ENCODE measurements at places on chromosomes 2 and 18.

DNA sequence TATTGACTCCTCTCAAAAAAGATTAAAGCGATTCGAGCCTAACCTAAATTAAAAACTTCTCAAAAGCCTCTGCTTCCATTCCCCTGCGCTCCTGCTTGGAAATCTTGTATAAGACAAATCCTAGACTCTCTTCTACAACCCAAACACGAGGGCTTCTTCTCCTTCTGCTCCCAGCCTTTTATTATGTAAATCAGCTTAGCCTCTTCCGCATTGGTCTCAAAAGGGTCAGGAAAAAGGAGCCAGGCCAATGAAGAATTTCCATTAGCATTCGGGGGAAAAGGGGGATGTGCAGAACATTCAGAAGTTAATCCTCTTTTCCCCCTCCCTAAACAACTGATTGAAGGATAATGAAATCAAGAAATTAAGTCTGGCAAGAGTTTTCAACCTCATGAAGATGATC, 107.9 kb downstream of the FAM124B start:
- no peak for DNase-seq

GRCh38 chr2:186728631-186729030, 34.8 kb downstream of the FAM171B start:
- no peak for DNase-seq

DNA sequence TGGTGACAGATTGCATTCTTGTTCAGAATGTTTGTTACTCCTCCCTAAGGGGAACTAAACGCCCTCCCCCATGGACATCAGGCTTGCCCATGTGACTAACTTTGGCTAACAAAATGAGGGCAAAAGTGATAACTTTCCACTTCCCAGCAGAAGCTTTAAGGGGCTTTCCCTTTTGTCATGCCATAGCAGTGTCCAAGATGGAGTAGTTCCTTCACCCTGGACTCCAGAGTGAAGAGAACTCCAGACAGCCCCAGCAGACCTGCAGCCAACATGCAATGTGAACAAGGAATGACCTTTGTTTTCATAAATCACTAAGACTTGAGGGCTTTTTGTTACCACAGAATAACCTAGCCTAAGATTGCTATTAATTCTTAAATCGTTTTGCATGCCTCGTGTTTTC, 163.5 kb downstream of the ZEB2 start:
- DNase-seq = no peak

DNA sequence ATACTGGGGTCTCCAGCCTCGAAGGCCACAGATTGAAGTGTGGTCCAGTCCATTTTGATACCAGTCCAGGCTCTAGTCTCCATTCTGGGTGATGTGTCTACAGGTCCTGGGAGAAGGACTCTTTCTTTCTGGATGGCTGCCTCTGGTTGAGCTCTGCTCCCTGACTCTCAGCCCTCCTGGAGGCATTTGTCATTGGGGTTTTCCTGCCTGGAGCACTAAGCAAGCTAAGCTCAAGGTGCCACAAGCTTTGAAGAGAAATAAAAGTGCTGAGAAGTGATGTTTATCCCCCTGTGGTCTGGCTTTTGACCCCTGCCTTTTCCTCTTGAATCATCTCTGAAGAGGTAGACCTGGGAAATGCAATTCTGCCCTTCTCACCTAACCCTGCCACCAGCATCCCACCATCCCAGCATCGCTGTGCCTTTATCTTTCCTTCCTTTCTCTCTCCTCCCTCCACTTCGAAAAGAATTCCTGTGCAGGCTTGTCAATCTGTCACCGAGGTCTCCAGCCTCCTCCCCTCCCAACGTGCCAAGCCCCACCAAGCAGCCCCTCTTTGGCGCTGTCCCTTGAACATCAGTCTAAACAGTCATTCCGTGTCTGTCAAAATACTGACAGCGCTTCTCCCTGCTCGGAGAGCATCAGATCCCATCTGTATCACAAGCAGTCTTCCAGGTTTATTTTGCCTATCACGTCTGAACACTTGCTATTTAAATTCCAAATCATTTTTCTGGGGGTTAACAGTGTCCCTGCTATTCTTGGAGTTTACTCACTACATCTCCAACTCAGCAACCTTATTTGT, 334.6 kb upstream of the SLC14A2 start:
- no peak for DNase-seq

DNA sequence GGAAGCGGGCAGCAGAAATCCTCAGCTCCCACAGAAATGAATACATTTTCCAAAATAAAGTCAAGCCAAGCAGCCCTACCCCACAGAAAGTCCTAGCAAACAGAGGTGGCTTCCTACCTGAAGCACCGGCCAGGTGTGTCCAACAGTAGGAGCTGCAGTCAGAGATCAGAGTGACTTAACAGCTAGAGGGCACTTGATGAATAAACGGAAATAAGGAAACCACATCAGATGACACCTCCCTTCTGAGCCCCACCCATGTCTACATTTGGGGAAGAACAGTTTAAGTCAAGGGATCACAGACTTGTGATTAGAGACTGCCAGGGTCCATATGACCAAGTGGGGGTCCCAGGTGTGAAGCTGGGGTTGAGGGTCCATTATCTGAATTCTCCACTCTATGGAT, at the start of gene CXCR1:
Gene CXCR1 (minus strand): TSS at position 172 of the 400 bp plus-strand sequence. CDS start 1,751 bp downstream, outside the sequence.
- DNase-seq = no peak

- no peak for DNase-seq
These were observed 60.1 kb downstream of the SPIRE1 start for GRCh38 chr18:12597760-12598159.

GRCh38 chr2:59314031-59314766, 1073.1 kb upstream of the FANCL start:
- DNase-seq = no peak

DNA sequence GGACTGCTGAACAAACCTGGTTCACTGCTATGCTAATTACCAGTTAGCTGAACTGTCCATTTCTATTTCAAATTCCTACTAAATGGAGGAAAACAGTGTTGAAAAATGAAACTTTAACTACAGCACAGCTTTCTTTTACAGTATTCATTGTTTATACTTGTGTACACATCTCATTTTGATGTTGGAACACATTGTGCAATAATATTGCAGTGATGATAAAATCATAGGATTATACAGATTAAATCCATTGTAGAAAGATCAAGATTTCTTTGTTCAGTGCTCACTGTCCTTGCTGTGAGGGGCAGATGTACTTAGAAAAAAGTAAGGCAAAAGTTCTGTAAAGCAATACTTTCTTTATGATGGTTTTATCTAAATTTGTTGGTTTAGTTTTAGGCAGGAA, 1055.1 kb downstream of the LRP1B start:
- no peak for DNase-seq

GRCh38 chr2:86249176-86249575, 49.9 kb downstream of the MRPL35 start:
- no peak for DNase-seq

DNA sequence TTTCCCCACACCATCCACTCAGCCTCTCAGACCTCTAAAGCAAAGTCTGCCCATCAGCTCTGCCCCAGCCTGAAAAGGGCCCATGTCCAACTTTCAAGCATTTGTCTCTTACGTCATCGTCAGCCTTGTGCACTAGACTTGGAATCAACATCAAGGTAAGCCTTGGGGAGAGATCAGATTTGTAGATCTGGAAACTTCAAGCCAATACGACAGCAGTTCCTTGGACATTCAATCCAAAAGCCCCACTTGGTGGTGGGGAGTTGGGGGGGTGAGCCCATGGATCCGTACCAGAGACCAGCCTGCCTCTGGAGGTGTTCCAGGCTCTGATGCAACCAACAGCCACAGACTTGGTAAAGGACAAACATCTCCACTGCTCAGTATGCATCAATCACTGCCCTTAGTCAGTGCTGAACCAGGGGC, 206.8 kb upstream of the MEIS1 start:
- no peak for DNase-seq

DNA sequence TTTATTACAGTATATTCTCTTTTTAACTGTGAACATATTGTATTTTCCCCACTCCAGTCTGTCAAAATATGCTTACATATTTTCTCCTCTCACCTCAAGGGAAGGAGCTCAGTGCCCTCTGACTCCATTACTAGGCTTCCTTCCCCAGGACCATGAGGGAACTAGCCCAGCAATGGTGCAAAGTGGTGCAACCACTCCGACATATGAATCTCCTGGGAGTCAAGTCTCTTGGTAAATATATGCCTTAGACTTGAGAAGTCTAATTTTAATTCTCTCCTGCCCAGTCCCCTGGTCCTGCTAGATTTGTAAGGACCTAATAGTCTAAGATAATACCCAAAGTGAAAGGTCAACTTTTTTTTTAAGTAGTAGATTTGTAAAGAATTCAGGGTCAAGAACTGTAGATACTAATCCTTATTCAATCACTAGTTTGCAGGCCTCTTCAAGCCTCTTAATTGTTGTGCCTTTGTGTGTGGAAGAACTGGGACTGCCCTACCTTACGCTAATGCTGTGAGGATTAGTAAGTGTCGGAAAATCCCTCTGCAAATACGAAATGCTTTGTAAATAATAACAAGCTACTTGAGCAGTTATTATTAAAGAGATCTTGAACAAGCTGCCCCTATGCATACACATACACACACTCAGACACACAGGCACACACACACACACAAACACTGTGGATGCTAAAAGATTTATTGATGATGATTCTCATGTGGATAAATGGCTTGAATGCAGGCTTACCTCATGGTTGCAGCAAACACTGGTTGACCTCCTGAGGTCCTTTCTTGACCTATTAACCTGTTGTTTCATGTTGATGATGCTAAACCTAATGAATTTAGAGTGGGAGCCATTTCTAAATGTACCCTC, 251.2 kb upstream of the PARD3B start:
- no peak for DNase-seq

GRCh38 chr2:38074764-38075506, 1.0 kb downstream of the CYP1B1 start:
- DNase-seq = no peak

DNA sequence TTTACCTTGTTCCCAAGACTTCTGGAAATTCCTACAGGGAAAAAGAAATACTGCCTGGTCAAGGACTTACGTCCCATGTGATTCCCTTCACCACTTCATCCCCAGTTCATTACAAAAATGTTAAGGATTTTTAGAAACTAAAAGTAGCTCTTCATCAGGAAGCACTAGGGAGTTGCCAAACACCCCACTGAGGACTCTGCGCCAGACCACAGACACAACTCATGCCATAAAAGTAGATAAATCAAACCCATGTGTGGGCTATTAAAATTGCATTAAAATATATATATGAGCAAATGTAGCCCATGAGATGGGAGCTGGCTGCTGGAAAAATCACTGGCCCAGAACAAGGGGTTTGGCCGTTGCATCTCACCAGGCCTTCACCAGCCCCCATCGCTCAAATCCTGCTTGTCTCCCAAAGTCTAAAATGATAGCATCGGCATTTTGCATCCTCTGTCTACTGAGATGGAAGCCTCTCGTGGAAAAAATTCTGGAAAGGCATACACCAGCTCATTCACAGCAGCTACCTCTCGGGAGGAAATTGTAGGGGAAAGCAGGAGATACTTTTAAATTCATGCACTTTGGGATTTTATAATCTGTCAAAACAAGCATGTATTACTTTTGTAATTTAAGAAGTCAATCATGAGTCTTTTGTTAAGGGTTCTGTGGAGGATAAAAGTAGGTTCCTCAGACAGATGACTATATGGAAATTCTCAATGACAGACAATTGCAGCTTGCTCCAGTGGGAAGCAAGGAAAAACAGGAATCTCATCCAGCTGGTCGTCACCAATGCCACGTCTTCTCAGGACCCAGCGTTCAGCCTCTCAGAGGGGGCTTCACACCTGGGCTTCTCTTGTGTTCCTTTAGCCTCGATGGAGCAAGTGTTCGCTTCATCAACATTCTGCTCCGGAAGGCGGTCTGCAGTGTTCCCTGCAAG, 113.9 kb downstream of the MREG start:
- DNase-seq = no peak

DNA sequence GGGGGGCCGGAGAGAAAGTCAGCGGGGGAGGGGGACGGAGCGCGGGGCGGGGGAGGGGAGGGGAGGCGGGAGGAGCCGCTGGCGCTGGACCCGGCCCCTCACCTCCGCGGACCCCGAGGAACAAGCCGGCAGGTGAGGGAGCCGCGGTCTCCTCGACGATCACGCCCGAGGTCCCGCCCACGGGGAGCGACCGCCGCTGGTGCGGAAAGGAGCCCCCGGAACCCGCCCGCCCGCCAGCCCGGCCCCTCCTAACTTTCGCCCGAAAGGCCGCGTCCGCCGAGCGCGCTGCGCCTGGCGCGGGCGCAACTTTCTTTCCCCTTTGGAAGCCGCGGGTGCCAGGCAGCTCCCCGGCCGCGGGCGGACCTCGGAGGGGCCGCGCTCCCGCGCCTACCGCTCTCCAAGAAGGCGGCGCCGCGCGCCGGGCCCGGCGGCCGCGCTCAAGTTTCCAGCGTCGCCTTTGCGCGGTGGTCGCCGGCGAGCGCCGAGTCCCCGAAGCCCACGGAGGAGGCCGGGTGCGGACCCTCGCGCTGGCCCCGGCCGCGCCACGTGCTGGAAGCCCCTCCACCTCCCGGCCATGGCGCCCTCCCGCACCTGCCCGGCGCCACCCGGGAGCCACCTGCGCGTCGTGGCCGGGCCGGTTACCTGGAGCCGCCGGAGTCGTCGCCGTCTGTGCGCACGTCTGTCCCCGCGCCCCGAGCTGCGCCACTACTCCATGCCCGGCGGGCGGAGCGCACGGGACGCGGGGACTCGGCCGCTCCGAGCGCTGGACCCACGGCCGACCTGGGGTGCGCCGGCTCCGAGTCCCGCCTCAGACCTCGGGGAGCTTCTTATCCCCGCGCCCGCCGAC, at the start of gene ALKAL2:
Gene ALKAL2 (minus strand): TSS at position 181 of the 847 bp plus-strand sequence. CDS start 256 bp downstream, outside the sequence.
- no peak for DNase-seq

GRCh38 chr18:79524181-79525078, 128.7 kb downstream of the NFATC1 start:
- no peak for DNase-seq

- DNase-seq = no peak
These were observed 6.9 kb downstream of the CENPA start for GRCh38 chr2:26792720-26793119.

- DNase-seq = no peak
These were observed 118.8 kb upstream of the RBMS1 start for GRCh38 chr2:160612266-160612856.

DNA sequence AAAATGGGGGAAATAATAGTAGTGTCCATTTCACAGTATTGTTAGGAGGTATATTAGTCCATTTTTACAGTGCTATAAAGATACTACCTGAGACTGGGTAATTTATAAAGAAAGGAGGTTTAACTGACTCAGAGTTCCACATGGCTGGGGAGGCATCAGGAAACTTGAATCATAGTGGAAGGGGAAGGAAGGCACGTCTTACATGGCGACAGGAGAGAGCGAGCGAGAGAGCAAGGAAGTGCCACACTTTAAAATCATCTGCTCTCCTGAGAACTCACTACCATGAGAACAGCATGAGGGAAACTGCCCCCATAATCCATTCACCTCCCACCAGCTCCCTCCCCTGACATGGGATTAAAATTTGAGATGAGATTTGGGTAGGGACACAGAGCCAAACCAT, 23.4 kb downstream of the MGAT5 start:
- DNase-seq = no peak

DNA sequence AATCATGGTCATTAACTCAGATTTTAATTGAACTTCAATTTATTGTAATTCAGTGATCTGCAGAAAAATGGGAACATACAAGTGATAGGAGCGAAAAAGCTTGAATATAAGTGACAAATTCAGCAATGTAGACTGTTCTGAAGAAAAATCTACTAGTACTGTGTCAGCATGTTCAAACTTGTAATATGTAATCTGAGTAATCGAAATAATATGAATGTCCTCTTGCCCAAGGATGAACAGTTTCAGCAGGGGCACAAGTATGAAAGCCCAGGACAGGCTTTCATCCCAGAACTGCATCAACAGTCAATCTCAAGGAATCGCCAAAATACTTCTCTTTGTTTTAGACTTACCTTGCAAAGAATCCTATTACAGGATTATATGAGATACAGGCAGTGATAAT, 1110.5 kb downstream of the LRP1B start:
- DNase-seq = no peak
